Osteoblast (primary cell): ENCODE measurements at places on chromosomes 1 and 21. TPM values are rescaled to one million over a fixed set of nuclear protein-coding genes. Genes with fewer than 3 reads are reported as not detected.

OR14K1 gene
- total RNA-seq, result 0.36 TPM in 1 of 2 replicates, not detected in the other

RPE65 gene
- not detected in 2 replicates for total RNA-seq

SAMD11 gene
- total RNA-seq, result 7.7 and 8.3 TPM in 2 replicates

SLC22A15 gene
- total RNA-seq, result 14.5 and 16.2 TPM in 2 replicates

PKLR gene
- not detected in 2 replicates for total RNA-seq

PODN gene
- total RNA-seq, result 43.3 and 52.8 TPM in 2 replicates

ABCG1 gene
- under 0.01 and 0.72 TPM in 2 replicates for total RNA-seq

TMEM82 gene
- not detected in 2 replicates for total RNA-seq

C1QB gene
- total RNA-seq, result 0.72 TPM in 1 of 2 replicates, not detected in the other

LIPI gene
- not detected in 2 replicates for total RNA-seq

ITPKB gene
- total RNA-seq, result 6.2 and 7.1 TPM in 2 replicates

CFHR2 gene
- not detected in 2 replicates for total RNA-seq

TDRD5 gene
- not detected in 2 replicates for total RNA-seq

NCF2 gene
- 0.88 and 2.2 TPM in 2 replicates for total RNA-seq

LINGO4 gene
- not detected in 2 replicates for total RNA-seq

BARHL2 gene
- not detected in 2 replicates for total RNA-seq

FLG2 gene
- not detected in 2 replicates for total RNA-seq

OR2T33 gene
- total RNA-seq, result not detected in 2 replicates

TAS1R1 gene
- total RNA-seq, result under 0.01 and 0.29 TPM in 2 replicates

MFAP2 gene
- 61.2 and 72.2 TPM in 2 replicates for total RNA-seq

IFNLR1 gene
- total RNA-seq, result under 0.01 TPM in 1 of 2 replicates, not detected in the other

TEX38 gene
- total RNA-seq, result 0.29 TPM in 1 of 2 replicates, not detected in the other

CLDN17 gene
- total RNA-seq, result not detected in 2 replicates

OR2L13 gene
- total RNA-seq, result under 0.01 TPM in 1 of 2 replicates, not detected in the other

CSRP1 gene
- 389 and 480 TPM in 2 replicates for total RNA-seq

RSPH1 gene
- total RNA-seq, result 0.29 TPM in 1 of 2 replicates, not detected in the other

MIXL1 gene
- 0.29 TPM in 1 of 2 replicates, not detected in the other for total RNA-seq

RWDD3 gene
- total RNA-seq, result 11.2 and 12.7 TPM in 2 replicates

GSTM5 gene
- total RNA-seq, result 2.1 and 4.3 TPM in 2 replicates

LCE1F gene
- total RNA-seq, result not detected in 2 replicates

CHRM3 gene
- total RNA-seq, result under 0.01 and 0.29 TPM in 2 replicates

MMEL1 gene
- total RNA-seq, result under 0.01 TPM in 1 of 2 replicates, not detected in the other

SH2D2A gene
- 0.29 and 0.36 TPM in 2 replicates for total RNA-seq

OR2G6 gene
- total RNA-seq, result not detected in 2 replicates

MNDA gene
- total RNA-seq, result under 0.01 TPM in 1 of 2 replicates, not detected in the other

OR2L2 gene
- total RNA-seq, result under 0.01 TPM in 2 replicates

NGF gene
- 3.8 and 6.2 TPM in 2 replicates for total RNA-seq

PGBD5 gene
- under 0.01 and 0.29 TPM in 2 replicates for total RNA-seq

RGS8 gene
- not detected in 2 replicates for total RNA-seq

GBP6 gene
- not detected in 2 replicates for total RNA-seq

FALEC gene
- 0.36 TPM in 1 of 2 replicates, not detected in the other for total RNA-seq

ELOA gene
- total RNA-seq, result 41.5 and 42.0 TPM in 2 replicates

MPL gene
- not detected in 2 replicates for total RNA-seq

CENPL gene
- 8.0 and 12.1 TPM in 2 replicates for total RNA-seq
